Mesothelial cell of epicardium (in vitro differentiated cells): ENCODE measurements at places on chromosomes 12 and 14.

DNA sequence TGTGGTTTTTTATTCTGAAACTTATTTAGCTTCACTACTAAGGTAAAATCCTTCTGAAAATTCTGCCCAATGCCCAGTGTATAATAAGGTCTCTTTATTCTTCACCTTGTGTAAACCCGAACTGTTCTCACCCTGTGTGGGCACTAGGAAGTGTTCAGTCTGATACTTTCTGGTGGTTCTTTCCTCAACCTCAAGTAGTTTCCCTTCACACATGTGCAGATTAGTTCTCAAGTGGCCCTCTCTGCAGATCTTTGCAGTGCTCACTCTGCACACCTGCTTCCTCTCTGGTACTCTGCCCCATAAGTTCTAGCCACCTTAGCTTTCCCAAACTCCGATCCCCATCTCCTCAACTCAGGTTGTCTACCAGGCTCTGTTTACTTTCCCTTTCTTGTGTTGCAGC, 61.6 kb downstream of the RAD51B start:
- no peak for DNase-seq

DNA sequence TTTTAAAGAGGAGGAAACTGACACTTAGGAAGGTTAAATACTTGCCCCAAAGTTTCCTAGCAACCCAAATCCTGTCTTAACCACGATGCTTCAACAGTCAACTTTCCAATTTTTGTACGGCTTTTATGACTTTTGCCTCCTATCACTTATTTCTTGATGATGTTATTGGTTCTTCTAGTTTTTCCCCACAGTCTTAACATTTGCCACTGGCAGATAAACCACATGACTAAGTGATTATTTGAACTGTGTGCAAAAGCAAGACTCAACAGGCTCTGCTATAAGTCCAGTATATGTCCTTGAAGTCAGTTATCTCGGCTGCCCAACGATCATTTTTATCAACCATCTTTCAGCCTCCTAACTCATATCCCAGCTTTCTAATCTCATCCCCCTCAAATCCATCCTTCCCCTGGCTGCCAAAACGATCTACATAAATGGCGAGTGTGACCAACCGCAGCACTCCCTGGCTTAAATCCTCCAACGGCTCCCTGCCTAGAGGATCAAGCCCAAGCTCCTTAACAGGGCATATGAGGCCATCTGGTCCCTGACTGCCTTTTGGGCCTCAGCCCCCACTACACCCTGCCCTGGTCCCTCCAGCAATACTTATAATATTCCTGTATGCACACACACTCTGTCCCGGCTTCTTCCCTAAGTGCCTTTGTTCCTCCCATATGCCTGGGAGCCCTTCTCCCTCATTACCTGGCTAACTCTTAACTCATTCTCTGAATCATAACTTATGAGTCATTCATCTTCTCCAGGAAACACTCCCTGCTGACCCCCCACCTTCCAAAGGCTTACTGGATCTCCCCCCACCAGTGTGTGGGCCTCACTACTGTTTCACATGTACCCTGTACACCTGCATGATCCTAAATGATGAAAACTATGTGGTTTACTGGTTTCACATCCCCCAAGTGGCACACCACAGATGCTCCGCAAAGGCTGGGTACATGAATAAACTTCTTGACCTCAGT, 8.8 kb downstream of the VPS37B start:
- DNase-seq, result no peak

DNA sequence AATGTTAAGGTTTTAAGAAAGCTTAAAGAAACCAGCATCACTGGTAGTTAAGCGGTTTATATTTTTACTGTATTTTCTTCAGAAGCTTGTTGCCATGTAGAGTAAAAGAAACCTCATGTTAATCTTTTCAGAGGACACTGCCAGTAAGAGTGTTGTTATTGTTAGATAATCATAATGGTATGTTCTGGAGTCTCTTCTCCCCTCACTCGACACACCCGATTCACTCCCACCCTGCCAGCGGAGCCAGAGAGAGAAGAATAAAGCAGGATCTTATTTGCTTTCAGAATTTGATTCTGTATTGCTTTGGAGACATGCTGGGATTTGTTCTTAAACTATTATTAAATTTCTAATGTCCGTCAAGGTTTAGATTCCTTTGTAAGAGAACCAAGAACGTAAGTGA, 113.7 kb downstream of the SAMD4A start:
- DNase-seq, result no peak

- DNase-seq, result no peak
Measured at GRCh38 chr12:12645485-12645884, 33.8 kb downstream of the CREBL2 start.

- no peak for DNase-seq
Measured at GRCh38 chr12:76346798-76347420, 1.3 kb downstream of the BBS10 start.
